GM23248 (cell line): ENCODE measurements at places on chromosomes 4 and X. TPM values are rescaled to one million over a fixed set of nuclear protein-coding genes. Genes with fewer than 3 reads are reported as not detected.
A peak's percentile ranks its signal among the peaks of the same experiment; 100 is the strongest.

ITM2A gene
- not detected in 2 replicates for total RNA-seq

DMRTC1 gene
- not detected in 2 replicates for total RNA-seq

ARHGAP24 gene
- total RNA-seq: 26.3 and 31.6 TPM in 2 replicates

SPANXA2 gene
- total RNA-seq: not detected in 2 replicates

FOXO4 gene
- 5.2 and 5.3 TPM in 2 replicates for total RNA-seq

AREG gene
- 0.97 TPM in 1 of 2 replicates, not detected in the other for total RNA-seq

PLS3 gene
- total RNA-seq: 118 and 136 TPM in 2 replicates

SERPINA7 gene
- not detected in 2 replicates for total RNA-seq

TCEAL9 gene
- 86.4 and 107 TPM in 2 replicates for total RNA-seq

GRCh38 chr4:6908432-6909112 lies 1.1 kb upstream of the TBC1D14 start:
- H3K27ac ChIP-seq: peak overlapping the region; percentile 86
- 0 out of 2 replicates have a peak, but pooled peaks cover 9% of the 10 kb centered on the region for H3K4me1 ChIP-seq
- no peaks in the 10 kb centered on the region for H3K27me3 ChIP-seq
- no peaks in the 10 kb centered on the region for H3K36me3 ChIP-seq

DNA sequence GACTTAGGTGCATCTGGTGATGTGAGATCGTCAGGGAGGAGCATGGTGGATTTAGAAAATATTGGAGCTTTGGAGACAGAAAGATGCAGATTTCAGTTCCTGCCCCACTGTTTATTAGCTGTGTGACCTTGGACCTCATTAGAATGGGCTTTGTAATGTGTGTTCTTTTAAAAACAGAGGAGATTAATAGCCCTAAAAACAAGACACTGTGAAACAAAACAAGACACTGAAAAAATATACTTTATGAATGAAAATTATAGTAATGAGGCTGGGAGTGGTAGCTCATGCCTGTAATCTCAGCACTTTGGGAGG lies 79.5 kb downstream of the EVC start:
- H3K27ac ChIP-seq: no peak overlapping the region
- peaks cover 17% of the 10 kb centered on the region; the same call in 1 of the 2 replicates for H3K36me3 ChIP-seq
- peaks cover 6% of the 10 kb centered on the region; the same call in 1 of the 2 replicates for H3K4me1 ChIP-seq

DNA sequence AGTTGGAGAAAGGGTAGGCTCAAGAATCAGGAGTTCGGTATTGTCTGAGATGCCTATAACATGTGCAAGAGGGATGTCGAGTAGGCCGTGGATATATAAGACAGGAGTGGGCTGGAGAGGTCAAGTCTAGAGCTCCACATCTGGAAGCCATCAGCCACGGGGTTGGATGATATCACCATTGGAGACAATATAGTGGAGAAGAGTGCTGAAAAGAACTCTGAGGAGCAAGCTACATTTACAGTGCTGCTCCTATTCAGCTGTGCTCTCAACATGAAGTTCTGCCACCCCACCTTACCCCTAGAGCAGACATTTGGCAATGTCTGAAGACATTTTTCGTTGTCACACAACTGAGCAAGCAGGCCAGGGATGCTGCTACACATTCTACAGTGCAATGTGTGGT lies 20.9 kb upstream of the PLAC1 start:
- peaks cover 31% of the 10 kb centered on the region for H3K4me1 ChIP-seq
- H3K36me3 ChIP-seq: no peaks in the 10 kb centered on the region
- H3K27ac ChIP-seq: peak overlapping the region; percentile 62
- no peaks in the 10 kb centered on the region for H3K27me3 ChIP-seq
- no peak overlapping the region for H3K4me3 ChIP-seq

- DNase-seq: peak; percentile 84
- peaks cover 27% of the 10 kb centered on the region for H3K4me1 ChIP-seq
- H3K36me3 ChIP-seq: no peaks in the 10 kb centered on the region
- H3K27me3 ChIP-seq: no peaks in the 10 kb centered on the region
Measured at GRCh38 chrX:39730662-39731329, 367.0 kb downstream of the BCOR start.

DNA sequence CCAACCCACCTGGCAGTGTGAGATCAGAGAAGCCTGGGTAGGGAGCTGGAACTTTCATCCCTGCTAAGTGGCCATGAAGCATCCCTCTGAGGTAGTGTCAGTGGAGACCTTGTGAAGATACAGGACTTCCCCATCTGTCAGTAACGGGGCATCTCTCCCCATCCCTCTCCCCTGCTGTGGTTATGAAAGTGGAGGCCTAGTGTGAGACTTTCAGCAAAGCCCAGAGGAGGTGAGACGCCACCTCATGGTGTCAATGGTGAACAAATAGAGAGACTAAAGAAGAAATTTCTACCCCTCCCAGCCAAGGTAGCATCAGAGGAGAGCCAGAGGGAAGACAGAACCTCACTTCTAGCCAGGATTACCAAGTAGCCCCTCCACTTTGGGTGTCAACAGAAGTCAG lies 150.2 kb downstream of the VEGFC start:
- H3K4me3 ChIP-seq: no peak overlapping the region
- H3K36me3 ChIP-seq: no peaks in the 10 kb centered on the region
- H3K4me1 ChIP-seq: peaks cover 16% of the 10 kb centered on the region
- H3K27ac ChIP-seq: no peak overlapping the region

GRCh38 chr4:107129076-107129475 lies 93.0 kb upstream of the DKK2 start:
- H3K4me1 ChIP-seq: peaks cover 34% of the 10 kb centered on the region
- H3K27me3 ChIP-seq: no peaks in the 10 kb centered on the region
- no peak for DNase-seq
- no peaks in the 10 kb centered on the region for H3K36me3 ChIP-seq
- no peak overlapping the region for H3K4me3 ChIP-seq
- no peak overlapping the region for H3K27ac ChIP-seq

DNA sequence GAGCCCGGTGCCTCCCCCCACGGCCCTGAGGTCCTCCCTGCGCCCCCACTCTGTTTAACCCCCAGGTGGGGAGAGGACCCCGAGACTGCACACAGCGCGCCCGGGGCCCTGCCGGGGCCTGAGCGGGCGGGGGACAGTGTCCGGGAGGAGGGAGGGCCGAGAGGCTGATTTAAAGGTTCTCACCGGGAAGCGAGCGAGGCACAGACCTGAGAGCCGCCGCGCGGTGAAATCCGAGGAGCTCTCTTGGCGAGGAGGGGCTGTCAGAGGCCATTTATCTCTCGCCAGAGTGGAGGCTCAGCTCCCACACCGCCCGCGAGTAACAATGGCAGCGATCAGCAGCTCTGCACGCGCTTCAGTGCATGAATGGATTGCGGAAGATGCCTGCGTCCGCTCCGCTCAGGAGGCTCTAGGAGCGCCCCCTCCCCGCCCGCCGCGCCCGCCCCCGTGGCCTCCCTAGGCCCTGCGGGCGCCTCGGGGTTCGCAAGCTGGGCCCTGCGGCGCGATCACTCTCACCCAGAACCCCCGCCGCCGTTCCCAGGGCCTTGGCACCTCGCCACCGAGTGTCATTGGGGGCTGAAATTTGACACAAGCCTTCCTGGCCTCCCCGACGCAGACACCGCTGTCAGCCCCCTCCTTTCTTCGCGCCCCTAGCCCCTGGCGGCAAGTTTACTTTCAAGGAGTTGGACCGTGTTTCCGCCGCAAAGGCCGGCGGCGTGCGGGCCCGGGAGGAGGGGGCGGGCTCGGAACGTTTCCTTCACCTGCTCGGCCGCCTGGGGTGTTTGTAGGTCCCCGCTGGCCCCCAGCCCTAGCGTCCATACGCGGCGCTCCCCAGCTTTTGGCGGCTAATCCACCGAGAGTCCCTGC lies 48.7 kb upstream of the BCOR start:
- no peaks in the 10 kb centered on the region for H3K4me1 ChIP-seq
- no peaks in the 10 kb centered on the region for H3K36me3 ChIP-seq
- no peaks in the 10 kb centered on the region for H3K27me3 ChIP-seq
- H3K4me3 ChIP-seq: peak overlapping the region; percentile 77

- peak within 1 kb of the TSS; percentile 98 for H3K27ac ChIP-seq
- peak within 1 kb of the TSS; percentile 95 for H3K4me3 ChIP-seq
- peaks cover 21% of the 10 kb centered on the region for H3K4me1 ChIP-seq
- H3K27me3 ChIP-seq: no peaks in the 10 kb centered on the region
- peak; percentile 91 for DNase-seq
Measured at GRCh38 chrX:151396825-151397740, at the start of gene VMA21. Gene VMA21 (plus strand): TSS chrX:151397206. CDS start chrX:151397309, 103 bp downstream.

- H3K4me1 ChIP-seq: peaks cover 30% of the 10 kb centered on the region
- no peaks in the 10 kb centered on the region for H3K27me3 ChIP-seq
- no peaks in the 10 kb centered on the region for H3K36me3 ChIP-seq
Measured at GRCh38 chr4:85474818-85475630, at the start of gene ARHGAP24. Gene ARHGAP24 (plus strand): TSS chr4:85475150.
